Panc1 (cell line): ENCODE measurements at places on chromosomes 16 and 17. TPM values are rescaled to one million over a fixed set of nuclear protein-coding genes. Genes with fewer than 3 reads are reported as not detected.

GRCh38 chr16:72397876-72398275, 225.9 kb upstream of the PMFBP1 start:
- no peak for DNase-seq

Gene FN3KRP
- total RNA-seq = 41.0 TPM

- peak; percentile 22 for DNase-seq
These were observed 1.4 kb downstream of the PRAC2 start for GRCh38 chr17:48724251-48725003.

DNA sequence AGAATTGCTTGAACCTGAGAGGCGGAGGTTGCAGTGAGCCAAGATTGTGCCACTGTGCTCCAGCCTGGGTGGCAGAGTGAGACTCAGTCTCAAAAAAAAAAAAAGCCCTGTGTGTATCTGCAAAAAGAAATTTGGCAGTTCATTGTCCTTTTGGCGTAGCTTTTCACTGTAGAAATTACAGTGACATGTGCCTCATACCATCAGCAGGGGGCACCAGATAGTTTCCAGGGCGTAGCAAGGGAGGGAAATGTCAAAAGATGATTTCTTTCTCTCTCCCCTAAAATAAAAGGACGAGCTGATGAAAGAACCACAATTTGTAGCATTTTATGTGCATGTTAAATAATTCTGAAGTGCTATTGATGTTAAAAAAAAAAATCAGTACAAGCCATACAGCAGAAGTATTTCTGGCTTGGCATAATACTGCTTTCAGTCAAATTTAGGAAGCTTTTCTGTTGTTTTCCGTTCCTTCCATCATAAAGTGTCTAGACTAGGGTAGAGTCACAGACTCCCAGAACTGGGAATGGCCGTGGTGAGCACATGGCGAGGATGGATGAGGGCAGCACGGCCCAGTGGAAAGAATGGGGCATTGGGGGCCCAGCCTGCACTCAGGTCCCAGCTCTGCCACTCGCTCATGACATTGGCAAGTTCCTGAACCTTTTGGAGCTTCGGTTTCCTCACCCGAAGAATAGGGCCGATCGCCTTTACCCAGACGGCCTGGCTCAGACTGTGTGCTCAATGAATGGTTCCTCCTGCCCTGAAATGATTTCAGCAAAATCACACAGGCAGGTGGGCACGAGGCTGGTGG, 59.8 kb upstream of the RPH3AL start:
- peak; percentile 35 for DNase-seq

GRCh38 chr17:50884439-50885311, 18.5 kb upstream of the TOB1 start:
- no peak for DNase-seq

Gene CDT1
- total RNA-seq = 39.9 TPM

DNA sequence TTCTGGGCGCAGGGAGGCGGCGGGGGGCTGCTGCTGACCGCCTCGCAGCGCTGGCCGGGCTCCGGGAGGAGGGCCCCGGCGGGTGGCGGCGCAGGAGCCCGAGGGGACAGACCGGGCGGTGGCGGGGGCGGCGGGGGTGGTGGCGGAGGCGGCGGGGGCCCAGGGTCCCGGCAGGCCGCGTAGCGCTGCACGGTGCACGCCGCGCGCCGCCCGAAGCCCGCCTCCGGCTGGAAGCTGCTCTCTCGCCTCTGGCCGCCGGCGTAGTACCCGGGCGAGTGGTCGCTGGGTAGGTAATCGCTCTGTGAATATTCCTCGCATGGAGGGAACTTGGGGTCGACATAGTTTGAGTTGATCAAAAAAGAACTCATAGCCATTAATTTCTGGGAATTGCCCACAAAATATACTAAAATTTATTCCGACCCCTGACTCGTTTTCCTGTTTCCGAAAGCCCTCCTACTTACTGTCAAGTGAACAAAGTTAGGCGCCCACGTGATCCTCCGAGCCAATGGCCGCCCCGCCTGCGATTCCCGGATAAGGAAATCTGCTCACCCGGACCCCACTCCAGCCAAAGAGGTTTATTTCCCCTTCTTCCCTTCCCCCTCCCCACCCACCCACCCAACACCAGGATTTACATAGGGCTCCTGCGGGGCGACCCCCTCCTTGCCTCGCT, at the start of gene HOXB4:
HOXB4 (minus strand) TSS at position 405 of the 670 bp plus-strand sequence; CDS start at position 374, 31 bp downstream.
- DNase-seq = no peak

GRCh38 chr17:62626719-62627218, 701 bp upstream of the MRC2 start:
- no peak for DNase-seq

DNA sequence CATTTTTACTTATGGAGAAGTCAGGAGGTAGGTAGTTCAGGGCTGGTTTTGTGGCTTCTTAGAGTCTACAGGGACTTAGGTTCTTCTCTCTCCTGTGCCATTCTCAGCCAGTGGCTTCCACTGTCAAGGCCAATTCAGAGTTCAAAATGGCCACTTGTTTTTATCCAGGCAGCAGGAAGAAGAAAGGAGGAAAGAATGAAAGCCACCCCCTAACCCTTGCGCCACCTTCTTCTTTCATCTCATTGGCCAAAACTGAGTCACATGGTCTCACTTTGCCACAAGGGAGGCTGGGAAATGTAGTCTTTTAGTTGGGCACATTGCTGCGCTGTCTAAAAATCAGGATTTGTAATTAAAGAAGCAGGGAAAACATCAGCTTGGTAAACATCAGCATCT, 60.8 kb upstream of the MED9 start:
- DNase-seq = no peak

Gene LRRC37A3
- total RNA-seq = 13.3 TPM

- DNase-seq = peak; percentile 33
These were observed 148.7 kb upstream of the ZFHX3 start for GRCh38 chr16:73196670-73197069.

DNA sequence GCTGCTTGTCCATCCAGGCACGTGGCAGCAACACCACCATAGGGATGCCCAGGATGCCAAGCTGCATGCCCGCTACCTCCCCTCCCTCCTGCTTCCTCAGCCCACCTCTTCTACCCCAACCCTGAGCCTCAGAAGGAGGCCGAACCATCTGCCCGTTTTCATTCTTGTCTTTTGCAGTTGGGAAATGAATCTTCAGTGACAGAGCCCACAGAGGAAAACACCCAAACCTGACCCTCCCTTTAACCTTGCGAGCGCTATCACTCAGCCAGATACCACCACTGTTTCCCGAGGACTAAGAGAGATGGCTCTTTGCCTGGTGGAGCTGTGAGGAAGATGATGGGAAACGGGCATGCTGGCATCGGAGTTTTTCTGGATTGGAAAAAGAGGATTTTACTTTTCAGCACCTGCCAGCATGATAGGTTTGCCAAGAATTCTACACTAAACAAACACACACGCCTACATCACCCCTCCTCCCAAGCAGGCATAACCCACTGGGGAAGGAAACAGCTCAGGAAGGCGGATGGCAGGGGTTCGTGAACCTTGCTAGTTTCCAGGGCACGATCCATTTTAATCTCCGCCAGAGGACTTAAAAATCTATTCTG, 457.4 kb downstream of the SLC39A11 start:
- no peak for DNase-seq

Gene LRRC3C
- not detected for total RNA-seq

- DNase-seq = no peak
These were observed 142.5 kb downstream of the CMIP start for GRCh38 chr16:81586977-81587625.

- no peak for DNase-seq
These were observed 2.6 kb downstream of the ABCA9 start for GRCh38 chr17:69058165-69058564.

DNA sequence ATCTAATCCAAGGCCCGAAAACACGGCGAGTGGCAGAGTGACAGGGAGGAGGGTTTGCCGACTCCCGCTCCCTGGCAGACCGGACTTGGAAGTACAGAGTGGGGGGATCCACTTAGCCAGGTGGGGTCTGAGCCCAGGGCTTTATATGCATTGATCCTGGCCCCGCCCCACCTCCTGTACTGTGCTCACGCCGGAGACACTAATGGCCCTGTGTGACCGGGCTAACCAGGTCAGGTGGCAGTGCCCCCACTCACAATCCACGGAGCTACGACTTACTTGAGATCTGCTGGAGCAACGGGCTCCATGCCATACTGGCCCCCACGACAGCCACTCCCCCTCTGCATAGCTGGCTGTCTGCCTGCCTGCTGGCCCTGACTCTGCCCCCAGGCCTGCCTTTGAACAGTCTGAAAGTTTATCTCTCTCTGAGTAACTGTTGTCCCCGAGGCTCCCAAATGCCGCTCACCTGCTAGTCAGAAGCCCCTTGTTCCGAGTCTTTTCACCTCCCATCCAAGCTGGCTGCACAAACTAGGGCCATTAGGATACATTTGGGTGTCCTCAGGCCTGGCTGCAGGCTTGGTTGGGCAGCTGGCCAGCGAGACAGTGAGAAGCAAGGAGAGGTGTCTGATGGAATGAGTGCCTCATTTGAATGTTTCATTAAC, 28.0 kb downstream of the CACNA1G start:
- no peak for DNase-seq

Gene CASKIN1
- total RNA-seq = 4.5 TPM

DNA sequence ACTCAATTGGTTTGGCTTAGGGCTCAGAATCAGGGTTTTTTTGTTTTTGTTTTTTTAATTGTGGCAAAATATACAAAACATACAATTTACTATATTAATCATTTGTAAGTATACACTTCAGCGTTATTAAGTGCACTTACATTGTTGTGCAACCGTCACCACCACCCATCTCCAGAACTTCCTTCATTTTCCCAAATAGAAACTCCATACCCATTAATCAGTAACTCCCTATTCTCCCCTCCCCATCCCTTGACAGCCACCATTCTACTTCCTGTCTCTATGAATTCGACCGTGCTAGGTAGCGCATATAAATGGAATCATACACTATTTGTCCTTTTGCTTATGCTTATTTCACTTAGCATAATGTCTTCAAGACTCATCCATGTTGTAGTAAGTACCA, 45.2 kb upstream of the DHX40 start:
- no peak for DNase-seq

Gene TMEM220
- 9.3 TPM for total RNA-seq

- no peak for DNase-seq
These were observed 10.0 kb downstream of the TPPP3 start for GRCh38 chr16:67383284-67383683.

Gene LPO
- total RNA-seq = not detected

DNA sequence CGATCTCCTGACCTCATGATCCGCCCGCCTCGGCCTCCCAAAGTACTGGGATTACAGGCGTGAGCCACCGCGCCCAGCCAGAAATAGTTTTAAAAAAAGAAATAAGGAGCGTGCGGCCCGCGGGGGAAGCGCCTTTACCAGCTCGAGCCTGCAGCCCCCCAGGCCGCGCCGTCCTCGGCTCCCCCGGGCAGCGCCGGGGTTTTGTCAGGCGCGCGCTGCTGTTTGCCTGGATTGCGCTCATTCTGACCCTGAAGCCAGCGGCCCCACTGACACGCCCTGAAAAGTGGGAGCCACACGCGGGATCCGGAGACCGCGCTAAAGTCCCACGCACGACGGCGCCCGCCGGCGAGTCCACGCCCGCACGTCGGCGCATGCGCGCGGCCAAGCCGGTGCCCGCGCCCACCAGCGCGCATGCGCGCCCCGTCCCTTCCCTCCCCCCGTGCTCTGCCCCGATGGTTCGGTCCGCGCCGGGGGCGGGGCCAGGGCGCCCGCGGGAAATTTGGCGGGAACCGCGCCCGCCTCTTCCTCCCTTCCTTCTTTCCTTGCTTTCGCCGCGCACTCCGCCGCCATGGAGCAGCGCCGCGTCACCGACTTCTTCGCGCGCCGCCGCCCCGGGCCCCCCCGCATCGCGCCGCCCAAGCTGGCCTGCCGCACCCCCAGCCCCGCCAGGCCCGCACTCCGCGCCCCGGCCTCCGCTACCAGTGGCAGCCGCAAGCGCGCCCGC, at the start of gene CDT1:
CDT1 (plus strand) TSS at position 526 of the 724 bp plus-strand sequence; CDS start at position 569, 43 bp downstream.
- DNase-seq = no peak

Gene ZC3H18
- 45.9 TPM for total RNA-seq

GRCh38 chr17:4940555-4941318, 669 bp downstream of the RNF167 start:
- no peak for DNase-seq
